ENCODE measurements at places on chromosomes 11 and 22.

GRCh38 chr11:103623933-103624332 lies 412.5 kb upstream of the DDI1 start:
- DNase-seq = no peak

DNA sequence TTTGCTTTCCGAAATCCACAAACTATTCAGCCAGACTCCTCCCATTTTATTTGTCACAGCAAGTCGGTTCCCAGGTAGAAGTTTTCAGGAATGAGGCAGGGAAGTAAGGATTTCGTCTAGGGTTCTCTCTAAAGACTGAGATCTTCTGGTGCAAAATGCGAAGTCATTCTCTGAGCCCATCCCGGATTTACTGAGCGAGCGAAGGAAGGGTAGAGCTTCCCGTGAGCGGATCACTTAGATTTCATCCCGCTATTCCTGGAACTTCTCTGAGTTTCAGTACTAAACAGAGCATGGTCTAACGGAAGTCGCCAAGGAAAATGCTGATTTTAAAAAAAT lies 3.1 kb upstream of the CALCA start:
- DNase-seq = no peak

DNA sequence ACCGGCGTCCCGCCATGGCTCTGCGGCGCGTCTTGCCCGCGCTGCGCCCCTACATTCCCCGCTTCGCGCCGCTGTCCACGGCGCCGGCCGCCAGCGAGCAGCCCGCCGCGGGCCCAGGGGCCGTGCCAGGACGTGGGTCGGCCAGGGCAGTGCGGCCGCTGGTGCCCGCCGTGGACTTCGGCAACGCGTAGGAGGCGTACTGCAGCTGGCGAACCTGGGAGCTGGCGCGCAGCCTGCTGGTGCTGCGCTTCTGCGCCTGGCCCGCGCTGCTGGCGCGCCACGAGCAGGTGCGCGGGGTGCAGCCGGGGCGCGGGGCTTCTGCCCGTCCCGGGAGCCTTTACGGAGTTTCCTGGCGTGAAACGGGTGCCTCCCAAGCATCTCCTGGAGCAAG lies 20.1 kb downstream of the DGCR6L start:
- DNase-seq = no peak

GRCh38 chr22:30358541-30358940 lies 1.7 kb downstream of the CCDC157 start:
- DNase-seq = no peak

GRCh38 chr22:46027211-46028105 lies 50.5 kb upstream of the WNT7B start:
- DNase-seq = no peak

DNA sequence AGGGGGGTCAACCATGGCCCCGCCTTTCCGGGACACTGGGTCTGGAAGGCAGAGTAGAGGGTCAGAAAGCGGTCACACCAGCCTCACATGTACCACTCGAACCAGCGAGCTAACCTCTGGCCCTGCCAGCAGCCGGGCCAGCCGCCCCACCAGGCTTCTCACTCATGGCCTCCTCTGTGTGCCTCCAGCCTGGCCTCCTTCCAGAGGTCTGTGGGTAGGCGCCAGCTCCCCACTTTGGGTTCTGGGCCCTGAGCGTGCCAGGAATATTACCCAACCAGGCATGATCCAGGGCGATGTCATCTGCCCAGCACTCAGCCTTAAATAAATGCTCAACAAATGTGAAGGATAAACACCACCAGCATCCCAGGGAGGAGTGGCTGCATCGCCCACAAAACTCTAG lies 5.8 kb downstream of the SCUBE1 start:
- no peak for DNase-seq

- DNase-seq = peak; percentile 79
Observed at GRCh38 chr11:64846998-64847666, 2.7 kb upstream of the CDC42BPG start.

DNA sequence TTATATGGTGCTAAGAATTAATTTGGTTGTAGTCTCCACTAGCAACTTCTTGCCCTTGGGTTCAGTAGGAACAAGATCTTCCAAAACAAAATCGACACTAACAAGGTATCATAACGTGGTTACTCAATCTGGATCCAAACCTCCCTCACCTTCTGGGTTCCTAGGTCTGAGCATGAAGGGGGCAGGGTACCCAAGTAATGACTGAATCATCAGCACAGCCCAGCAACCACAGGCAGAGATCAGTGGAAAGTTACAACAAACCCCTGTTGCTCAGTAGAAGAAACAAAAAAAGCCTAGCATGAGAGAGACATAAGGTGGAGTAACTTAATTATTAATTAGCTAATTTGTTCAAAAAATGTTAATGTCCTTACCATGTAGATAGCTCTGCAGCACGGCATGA lies 221.4 kb downstream of the BLID start:
- DNase-seq = no peak

DNA sequence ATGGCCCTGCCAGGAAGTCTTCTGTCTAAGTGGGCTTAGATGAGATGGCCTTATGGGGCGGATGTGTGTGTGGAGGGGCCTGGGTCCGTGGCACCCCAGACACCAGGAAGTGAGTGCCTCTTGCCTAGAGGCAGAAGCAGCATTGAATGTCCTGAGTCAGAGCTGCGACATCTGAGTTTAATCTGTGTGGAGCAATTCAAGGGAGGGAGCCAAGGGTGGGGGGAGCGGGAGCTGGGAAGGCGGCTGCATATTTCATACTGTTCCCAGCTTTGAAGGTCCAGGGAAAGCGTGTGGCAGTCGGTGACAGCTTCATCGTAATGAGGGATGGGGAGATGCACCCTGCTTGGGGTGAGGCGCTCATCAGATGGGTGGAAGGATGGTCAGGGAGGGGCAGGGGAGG lies 73.5 kb upstream of the THY1 start:
- no peak for DNase-seq

GRCh38 chr11:47848700-47849155 lies 578 bp upstream of the NUP160 start:
- no peak for DNase-seq

- no peak for DNase-seq
Observed at GRCh38 chr11:108873310-108873709, 208.4 kb downstream of the DDX10 start.

GRCh38 chr11:31922450-31922849 lies 111.3 kb upstream of the PAX6 start:
- DNase-seq = no peak

- no peak for DNase-seq
Observed at GRCh38 chr22:27879923-27880322, 39.1 kb downstream of the PITPNB start.

DNA sequence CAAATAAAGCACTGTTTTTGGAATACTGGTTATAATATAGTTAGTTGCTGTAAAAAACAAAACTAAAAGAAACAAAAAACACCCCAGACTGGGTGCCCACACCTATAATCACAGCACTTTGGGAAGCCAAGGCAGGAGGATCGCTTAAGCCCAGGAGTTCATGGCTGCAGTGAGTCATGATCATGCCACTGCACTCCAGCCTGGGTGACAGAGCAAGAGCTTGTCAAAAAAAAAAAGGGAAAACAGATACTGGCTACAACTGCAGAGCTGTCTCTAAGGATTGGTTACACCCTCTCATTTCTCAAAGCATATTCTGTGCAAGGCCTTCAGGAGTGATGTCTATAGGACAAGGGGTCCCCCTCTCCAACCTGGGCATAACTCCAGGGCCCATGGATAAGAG lies 14.6 kb upstream of the STK33 start:
- DNase-seq = no peak

DNA sequence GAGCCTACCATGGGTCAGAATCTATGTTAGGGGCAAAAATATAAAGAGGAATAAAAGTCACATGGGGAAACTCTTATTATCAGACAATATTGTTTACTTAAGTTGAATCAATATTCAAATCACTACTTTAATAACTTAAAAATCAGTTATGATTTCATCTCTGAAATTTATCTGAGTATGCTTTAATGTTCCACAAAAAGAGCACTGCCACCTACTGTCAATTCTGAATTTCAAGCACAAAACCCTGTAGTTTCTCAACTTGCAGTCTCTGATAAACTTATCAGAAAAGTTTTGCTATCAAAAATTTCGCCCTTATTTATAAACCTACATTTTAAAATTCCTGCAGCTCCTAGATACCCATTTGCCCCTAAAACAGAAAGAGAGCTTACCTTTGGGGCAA lies 47.3 kb downstream of the RDX start:
- no peak for DNase-seq

DNA sequence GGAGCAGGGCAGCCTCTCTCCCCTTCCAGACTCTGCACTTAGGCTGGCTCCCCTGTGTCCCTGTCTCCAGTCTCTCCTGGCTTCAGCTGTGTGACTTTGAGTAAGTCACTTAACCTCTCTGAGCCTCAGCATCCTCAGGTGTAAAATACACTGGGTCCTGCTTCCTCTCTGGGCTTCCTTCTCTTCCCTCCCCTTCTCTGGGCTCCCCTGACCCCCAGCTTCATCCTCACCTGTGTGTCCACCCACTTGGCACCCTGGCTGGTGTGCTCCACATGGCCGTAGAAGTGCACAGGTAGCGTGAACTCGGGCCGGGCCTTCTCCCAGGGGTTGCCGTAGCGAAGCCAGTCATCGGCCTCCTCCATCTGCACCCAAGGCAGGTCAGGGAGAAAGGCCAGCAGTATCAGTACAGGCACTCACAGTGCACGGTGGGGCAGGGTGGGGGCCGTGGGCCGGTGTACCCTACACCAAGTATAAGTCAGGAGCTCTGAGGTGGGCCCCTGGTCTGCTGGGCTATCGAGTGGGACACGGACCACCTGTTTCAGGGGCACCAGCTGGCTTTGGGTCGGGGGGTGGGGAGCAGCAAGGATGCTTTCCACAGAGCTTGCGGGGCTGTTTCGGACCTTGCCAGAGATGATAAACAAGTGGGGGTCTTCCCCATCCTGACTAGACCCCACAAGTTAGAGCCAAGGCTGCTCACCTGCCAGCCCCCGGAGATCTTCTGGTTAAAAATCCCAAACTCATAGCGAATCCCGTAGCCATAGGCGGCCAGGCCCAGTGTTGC lies 2.0 kb downstream of the PYGM start:
- DNase-seq = no peak

DNA sequence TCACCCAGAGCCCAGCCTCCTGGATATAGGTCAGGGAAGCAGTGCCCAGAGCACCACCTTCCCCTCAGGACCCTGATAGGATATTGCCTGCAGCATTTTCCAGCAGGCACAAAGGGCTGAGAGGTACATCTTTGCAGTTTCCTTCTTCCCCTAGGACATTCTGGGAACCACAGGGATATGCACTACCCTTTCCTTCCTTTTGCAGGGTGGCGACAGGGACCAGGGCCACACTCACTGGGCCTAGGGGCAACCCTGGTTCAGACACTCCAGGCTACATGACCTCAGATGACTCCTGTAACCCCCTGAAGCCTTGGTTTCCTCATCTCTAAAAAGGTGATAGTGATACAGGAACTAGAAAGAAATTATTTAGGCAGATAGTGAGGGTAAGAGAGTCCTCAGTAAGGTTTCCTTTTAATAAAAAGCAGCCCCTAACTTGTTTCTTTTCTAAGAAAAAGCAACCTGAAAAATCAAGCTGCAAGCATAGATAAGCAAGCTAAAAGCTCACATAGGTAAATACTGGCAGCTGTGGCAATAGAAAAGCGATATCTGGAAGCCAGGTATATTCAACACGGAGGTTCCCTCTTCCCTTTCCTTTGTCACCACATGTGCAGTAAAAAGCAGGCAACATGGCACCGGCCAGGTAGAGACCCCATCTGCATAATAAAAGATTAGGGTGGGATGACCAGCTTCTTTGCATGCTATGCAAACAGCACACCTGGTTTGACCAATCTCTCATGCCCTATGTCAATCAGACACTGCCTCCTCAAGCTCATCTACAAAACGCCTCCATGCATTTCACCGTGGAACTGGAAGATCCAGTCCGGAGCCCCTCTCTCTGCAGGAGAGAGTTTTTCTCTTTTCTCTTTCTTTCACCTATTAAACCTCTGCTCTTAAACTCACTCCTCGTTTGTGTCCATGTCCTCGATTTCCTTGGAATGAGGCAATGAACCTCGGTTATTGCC lies 13.2 kb upstream of the MRGPRX2 start:
- DNase-seq = no peak

DNA sequence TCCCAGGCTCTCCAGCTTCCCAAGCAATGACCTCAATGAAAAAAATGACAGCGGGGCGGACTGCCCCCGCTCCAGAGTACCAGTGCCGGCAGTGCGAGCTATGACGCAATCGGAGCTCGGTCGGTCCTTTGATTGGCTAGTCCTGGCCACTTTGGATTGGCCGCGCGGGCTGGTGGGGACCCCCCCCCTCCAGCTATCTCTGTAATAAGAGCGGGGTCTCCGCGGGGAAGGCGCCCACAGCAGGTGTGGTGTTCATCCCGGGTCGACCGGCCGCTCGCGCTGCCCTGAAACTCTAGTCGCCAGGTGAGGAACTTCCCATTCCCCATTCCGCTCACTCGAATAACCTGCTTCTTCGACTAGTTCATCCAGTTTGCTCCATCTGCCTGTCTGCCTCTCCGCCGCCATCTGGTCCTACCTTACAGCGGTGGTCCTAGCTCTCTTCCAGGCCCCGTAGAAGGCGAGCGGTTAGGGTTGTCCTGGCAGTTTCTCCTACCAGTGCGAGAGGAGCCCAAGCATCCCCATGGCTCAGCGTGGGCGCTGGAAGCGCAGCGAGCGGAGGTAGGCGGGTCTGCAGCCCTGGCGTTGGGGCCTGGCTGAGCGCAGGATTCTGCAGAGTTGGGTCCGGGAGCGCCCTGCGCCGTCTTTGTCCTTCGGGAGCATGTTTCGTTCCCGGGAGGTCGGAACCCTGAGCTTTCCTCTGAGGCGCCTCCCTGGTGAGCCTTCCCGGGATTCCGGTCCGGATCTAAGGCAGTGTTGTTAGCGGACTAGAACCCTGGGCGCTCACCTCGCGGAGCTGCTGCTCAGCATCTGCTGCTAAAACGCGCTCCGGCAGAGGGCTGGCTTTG lies at the start of gene CALCB:
CALCB (plus strand) TSS at position 233 of the 845 bp plus-strand sequence. CDS start 1,126 bp downstream, outside the sequence.
- no peak for DNase-seq

DNA sequence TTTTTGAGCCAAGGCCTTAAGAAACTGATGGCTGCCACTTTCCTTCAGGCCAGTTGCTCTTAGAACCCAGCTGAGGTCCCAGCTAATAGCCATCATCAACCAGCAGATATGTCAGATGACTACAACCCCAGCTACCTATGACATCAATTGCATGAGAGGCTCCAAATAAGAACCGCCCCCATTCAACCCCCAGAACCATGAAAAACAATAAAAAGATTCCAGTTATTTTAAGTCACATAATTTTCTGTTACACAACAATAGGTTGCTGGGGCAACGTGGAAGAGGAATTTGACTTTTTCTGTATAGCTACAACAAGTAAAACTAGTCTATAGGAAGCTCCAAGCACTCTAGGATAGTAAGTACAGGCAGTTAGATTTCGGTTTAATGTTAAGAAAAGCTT lies 216.3 kb upstream of the MTNR1B start:
- no peak for DNase-seq

DNA sequence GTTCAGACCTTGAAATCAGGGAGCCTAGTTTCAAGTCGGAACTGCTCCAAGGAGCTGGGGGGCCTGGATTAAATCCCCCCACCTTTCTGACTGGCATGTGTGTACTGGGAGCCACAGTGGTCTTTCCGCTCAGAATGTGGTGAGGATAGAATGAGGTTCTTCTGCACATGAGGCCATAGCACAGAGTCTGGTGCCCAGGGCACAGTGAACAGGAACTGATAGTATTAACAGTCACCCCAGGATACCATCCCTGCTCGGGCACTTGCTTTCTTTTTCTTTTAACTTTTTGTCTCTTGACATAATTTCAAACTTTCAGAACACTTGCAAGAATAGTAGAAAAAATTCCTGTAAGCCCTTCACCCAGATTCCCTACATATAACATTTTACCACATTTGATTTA lies 28.8 kb downstream of the LMO1 start:
- no peak for DNase-seq
